G401 (cell line): ENCODE measurements at places on chromosomes 5 and 9. TPM values are rescaled to one million over a fixed set of nuclear protein-coding genes. Genes with fewer than 3 reads are reported as not detected.

ACTBL2 gene
- not detected in 2 replicates for total RNA-seq

ALDH1A1 gene
- not detected in 2 replicates for total RNA-seq

PAIP2 gene
- total RNA-seq = 70.2 and 79.6 TPM in 2 replicates

FIBCD1 gene
- 2.4 and 2.6 TPM in 2 replicates for total RNA-seq

SLC6A18 gene
- total RNA-seq = not detected in 2 replicates

SOHLH1 gene
- total RNA-seq = not detected in 2 replicates

NPDC1 gene
- total RNA-seq = 32.0 and 38.4 TPM in 2 replicates

DNA sequence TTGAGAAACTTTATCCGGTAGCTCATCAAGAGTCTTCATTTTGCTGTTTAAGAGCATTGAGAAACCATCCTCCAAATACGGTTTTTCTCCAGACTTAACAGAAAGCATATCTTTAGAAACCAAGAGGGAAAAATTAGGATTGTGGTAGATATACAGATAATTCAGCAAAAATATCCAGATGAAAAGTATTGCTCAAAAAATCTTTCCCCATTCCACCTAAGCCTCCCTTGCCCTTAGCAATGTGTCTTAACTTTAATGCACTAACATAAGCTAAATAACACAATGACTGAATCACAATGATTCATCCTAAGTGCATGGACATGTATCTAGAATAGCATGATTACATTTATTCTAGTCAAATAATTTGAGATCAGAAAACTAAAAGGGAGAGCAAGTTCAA is 130.3 kb upstream of the TARS1 start:
- no peak for DNase-seq

DNA sequence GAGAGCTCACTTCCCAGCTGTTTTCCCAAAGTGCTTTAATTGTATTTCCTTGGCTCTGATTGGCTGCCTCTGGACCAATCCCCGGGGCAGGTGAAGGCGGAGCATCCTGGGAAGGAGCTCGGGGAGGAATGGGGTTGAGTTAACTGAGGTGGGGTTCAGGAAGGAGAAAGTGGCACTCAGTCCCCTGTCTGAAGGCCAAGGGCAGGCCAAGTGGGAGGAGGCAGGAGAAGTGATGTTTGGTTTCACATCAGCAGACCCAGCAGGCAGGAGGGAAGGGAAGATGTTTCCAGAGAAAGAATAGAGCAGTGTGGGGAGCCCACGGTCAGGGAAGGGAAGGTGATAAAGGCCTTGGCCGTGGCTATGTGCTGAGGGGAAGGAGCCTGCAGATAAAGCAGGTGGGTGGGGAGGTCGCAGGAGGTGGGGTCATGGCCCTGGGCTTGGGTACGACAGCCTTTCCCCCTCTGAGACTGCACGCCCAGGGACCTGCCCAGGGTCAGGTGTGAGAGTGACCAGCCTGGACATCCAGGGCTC is 3.1 kb downstream of the TSPAN17 start:
- DNase-seq = no peak

- DNase-seq = no peak
These were observed 485.1 kb downstream of the CSNK1G3 start for GRCh38 chr5:123997064-123997461.

- no peak for DNase-seq
These were observed 70.8 kb upstream of the TGFBR1 start for GRCh38 chr9:99034149-99034548.

- DNase-seq = no peak
These were observed 19.6 kb upstream of the ISOC1 start for GRCh38 chr5:129074903-129075302.

- DNase-seq = no peak
These were observed 51.2 kb upstream of the ROR2 start for GRCh38 chr9:92001244-92001643.

GRCh38 chr5:176774216-176775171 is 35.9 kb upstream of the UNC5A start:
- DNase-seq = no peak

DNA sequence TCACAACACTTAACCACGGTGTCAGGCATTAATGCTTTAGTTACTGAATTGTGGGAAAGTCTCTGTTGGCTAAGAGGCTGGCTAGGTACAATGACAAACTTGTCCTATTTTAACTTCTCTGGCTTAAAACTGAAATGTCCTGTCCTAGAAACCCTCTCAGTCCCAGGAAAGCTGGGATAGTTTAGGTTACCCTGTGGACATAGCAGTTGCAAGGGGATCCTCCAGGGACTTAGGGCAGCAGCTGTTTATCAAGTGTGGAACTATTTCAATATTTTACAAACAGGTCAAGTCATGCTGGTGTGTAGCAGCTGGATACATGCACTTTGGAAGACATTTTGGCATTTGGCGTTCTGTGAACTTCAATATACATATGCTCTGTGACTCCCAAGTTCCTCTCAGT is 95.0 kb upstream of the ARRDC3 start:
- DNase-seq = no peak

GRCh38 chr5:13830536-13830935 is 114.0 kb downstream of the DNAH5 start:
- DNase-seq = no peak

GRCh38 chr9:93171261-93171990 is 12.5 kb upstream of the WNK2 start:
- no peak for DNase-seq

GRCh38 chr9:14007190-14007769 is 306.7 kb downstream of the NFIB start:
- DNase-seq = no peak

GRCh38 chr9:5193345-5193744 is 7.9 kb upstream of the INSL6 start:
- DNase-seq = no peak

- DNase-seq = no peak
These were observed 384.6 kb downstream of the SPOCK1 start for GRCh38 chr5:137114529-137114928.

GRCh38 chr5:58040846-58041245 is 419.0 kb downstream of the PLK2 start:
- DNase-seq = no peak

DNA sequence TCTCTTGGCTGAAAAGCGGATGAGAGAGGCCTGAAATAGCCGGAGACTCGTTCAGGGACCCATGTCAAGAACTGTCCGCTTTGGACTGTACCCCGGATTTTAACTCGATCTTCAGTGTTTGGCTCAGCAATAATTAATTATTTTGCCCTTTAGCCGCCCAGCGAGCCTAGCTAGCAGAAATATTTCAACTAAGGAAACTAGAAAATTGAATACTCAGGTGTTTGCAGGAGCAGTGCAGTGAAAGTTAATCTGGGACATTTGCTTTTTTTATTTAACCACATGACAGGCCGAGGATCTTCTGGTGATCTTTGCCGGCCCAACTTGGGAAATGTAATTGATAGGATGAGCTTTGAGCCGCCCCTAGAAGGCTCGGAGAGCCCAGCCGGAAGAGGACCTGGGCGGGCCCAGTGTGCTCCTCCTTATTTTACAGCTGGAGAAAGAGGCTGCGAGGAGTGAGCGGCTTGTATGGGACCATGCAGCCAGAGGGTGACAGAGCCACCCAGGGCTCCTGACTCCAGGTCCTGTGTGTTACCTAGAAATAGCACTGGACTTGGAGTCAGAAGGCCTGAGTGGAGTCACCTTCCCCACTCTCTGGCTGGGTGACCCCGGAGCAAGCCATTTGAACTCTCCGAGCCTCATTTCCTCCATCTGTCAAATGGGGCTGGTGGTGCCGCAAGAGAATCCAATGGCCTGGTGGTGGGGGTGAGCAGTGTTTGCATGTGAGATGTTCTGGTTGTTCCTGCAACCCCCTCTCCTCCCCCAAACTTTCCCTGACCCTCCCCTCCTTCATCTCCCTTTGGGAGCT is 2.4 kb downstream of the PPARGC1B start:
- DNase-seq = no peak

GRCh38 chr5:6251565-6252102 is 126.7 kb downstream of the MED10 start:
- no peak for DNase-seq

- no peak for DNase-seq
These were observed 547.6 kb upstream of the WWC1 start for GRCh38 chr5:167743695-167744464.

GRCh38 chr9:76403352-76403751 is 9.1 kb upstream of the RFK start:
- DNase-seq = peak; percentile 60

DNA sequence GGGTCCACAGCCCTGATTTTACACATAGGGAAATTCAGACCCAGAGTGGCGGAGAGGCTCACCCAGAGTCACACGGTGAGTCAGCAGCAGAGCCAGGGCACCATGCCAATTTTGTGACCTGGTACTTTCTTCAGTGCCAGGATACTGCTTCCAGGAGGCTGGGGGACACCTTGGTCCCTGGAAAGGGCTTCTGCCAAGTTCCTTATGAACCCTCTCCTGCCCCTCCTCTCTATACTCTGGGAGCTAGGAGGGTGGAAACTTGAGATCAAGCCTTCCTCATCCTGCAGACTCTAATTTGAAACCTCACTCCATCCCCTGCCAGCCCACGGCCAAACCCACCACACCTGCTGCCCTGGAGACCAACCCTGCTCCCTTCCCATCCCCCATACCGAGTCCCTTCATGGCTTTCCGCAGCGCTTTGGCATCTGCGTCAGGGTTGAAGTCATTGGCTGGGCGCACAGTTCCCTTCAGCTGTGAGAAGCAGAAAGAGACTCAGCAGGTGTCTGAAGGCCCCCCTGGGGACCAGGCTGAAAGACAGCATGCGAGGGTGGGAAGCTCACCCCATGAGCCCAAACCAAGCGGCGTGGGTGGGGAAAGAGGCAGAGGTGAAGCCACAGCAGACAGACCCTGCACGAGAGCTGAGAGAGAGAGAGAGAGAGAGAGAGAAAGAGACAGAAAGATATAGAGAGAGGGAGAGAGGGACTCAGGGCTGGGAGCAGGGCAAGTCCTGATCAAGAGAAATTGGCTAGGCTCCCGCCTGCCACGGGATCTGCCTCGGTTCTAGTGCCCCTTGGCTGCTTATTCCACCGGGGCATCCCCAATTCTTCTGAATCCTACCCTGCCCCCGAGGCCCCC is 33.5 kb downstream of the ANXA6 start:
- peak; percentile 65 for DNase-seq

- DNase-seq = no peak
These were observed 26.0 kb downstream of the BICD2 start for GRCh38 chr9:92738661-92739081.

GRCh38 chr5:120152931-120153330 is 311.2 kb upstream of the PRR16 start:
- no peak for DNase-seq

- DNase-seq = no peak
These were observed 10.4 kb downstream of the C9orf152 start for GRCh38 chr9:110197330-110198187.

DNA sequence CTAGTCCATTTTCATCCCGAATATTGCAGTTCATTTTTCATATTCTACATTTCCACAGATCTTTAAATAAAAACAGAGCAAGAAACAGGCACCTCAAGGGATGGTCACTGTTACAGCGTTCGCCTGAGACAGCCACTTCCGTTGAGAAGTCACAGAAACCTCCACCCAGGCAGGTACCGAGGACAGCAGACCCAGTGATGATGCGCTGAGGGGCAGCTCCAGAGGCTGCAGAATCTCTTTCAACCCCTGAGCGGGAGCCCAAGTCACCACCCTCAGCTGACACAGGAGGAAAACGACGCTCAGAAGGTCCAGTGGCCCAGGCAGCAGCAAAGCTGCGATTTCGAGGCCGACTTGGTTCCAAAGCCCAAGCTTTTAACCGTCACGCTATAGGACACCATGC is 32.8 kb downstream of the ABO start:
- DNase-seq = no peak

GRCh38 chr5:179817890-179818745 is 2.6 kb upstream of the SQSTM1 start:
- DNase-seq = no peak

- DNase-seq = no peak
These were observed 28.7 kb upstream of the ECM2 start for GRCh38 chr9:92564504-92564903.

DNA sequence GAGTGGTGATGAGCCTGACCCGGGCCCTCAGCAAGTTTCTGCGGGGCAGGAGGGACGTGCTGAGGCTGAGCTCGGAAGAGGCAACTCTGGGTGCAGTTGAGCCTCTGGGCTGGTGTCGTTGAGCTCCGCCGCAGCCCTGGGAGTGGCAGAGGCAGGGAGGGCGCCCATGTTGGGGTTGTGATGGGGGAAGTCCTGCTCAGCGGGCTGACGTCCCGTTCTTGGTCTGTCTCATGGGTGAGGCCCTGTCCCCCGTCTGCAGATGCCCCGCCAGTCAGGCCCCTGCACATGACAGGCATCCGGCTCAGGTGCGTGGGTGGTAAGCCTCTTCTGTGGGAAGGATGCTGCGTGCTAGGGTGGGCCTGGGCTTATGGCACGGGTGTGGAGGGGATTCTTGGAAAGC is 64.3 kb downstream of the RXRA start:
- DNase-seq = no peak

DNA sequence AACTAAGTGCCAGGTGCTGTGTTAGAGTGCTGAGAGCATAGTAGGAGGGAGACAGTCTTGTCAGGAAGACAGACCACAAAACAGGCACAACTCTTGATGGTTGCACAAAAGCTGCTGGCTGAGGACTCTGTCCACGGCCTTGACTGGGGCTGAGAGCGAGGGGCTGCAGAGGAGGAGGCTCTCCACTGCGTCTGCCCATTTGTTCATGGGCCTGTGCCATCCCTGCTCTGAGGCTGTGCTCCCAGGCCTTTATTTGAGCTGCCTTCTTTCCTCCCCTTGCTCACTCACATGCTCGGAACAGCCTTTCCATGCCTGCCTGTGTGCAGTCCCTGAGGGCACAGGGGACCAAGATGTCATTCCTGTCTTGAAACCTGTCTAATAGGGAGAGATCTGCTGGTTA is 147.8 kb downstream of the CACNA1B start:
- no peak for DNase-seq

DNA sequence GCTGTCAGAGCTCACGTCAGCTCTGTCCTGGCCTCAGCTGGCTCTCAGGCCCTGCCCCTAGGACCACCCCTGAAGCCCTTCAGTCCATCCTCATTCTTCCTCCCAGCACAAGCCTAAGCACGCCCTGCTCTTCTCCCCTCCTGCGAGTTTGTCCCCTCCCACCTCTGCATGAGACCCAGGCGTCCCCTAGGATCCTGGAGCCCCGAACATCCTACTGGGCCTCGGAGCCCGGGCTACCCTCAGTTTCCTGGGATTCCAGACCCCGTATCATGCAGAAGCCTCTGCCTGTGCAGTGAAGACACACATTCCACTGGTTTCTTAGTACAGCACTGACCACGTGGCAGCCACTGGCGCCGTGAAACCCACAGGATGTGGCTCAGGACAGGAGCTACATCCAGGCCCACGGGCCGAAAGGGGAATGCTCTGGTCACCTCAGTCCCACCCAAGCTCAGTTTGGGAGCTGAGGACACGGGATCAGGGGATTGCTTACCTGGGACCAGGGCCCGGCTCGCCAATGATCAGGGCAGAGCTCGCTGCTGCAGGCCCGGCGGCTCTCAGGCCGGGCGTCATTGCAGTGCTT is 64.2 kb downstream of the ZNF354C start:
- no peak for DNase-seq

- DNase-seq = peak; percentile 98
These were observed 33.0 kb downstream of the ARHGEF37 start for GRCh38 chr5:149614034-149614907.
